Activated CD4-positive, alpha-beta T cell treated with anti-CD3 and anti-CD28 coated beads for 4 hours (primary cell): ENCODE measurements at places on chromosomes 3 and 15.

GRCh38 chr3:94132777-94133176, 69.9 kb downstream of the NSUN3 start:
- no peak for DNase-seq

GRCh38 chr3:50124800-50125178, 30.3 kb upstream of the SEMA3F start:
- DNase-seq: no peak

- no peak for DNase-seq
Measured at GRCh38 chr15:23441204-23441603, 5.8 kb downstream of the GOLGA6L2 start.

- no peak for DNase-seq
Measured at GRCh38 chr15:48616216-48616615, 29.3 kb downstream of the FBN1 start.

GRCh38 chr3:12994357-12994606, 78.9 kb downstream of the IQSEC1 start:
- no peak for DNase-seq

- DNase-seq: peak; percentile 27
Measured at GRCh38 chr15:71114887-71115566, at the start of gene THSD4. TSS of gene THSD4 (plus strand) at chr15:71115471.

- no peak for DNase-seq
Measured at GRCh38 chr15:96187341-96188305, 142.9 kb upstream of the NR2F2 start.

- DNase-seq: no peak
Measured at GRCh38 chr3:127794402-127794801, 27.9 kb downstream of the MGLL start.

DNA sequence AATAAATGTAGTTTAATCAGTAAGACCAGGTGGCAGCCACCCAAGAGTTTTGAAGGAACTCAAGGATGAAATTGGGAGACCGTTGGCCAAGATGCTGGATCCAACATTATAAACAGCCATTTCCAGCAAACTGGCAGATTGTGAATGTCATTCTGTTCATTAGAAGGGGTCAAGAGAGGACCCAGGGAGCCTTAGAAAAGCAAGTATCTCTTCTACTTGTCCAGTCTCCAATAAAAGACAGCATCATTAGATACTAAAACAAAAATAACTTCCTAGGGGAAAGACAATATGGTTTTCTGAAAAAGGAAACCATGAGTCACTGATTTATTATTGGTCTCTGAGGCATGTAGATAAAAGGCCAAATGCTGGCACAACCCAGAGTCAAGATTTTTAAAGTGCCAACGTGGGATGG, 67.9 kb downstream of the GADL1 start:
- no peak for DNase-seq

DNA sequence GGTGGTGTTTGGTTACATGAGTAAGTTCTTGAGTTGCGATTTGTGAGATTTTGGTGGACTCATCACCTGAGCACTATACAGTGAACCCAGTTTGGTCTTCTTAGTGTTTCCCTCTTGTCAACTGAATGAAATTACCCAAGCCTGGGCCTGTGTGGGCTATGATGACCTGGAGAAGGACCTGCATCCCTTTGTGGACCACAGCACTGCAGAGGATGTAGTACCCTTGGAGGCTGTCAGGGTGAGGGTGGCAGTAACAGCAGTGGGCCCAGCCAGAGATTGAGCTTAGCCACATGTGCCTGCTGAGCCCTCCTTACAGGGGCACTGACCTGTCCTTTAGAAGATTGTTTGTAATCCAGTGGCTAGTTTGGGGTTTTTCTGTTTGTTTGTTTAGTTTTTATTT, 250.1 kb upstream of the TRIM42 start:
- no peak for DNase-seq

GRCh38 chr3:148534089-148534988, 163.4 kb upstream of the AGTR1 start:
- no peak for DNase-seq
